Activated CD4-positive, alpha-beta T cell treated with anti-CD3 and anti-CD28 coated beads for 36 hours (primary cell): ENCODE measurements at places on chromosomes 7 and 10. TPM values are rescaled to one million over a fixed set of nuclear protein-coding genes. Genes with fewer than 3 reads are reported as not detected.

DNA sequence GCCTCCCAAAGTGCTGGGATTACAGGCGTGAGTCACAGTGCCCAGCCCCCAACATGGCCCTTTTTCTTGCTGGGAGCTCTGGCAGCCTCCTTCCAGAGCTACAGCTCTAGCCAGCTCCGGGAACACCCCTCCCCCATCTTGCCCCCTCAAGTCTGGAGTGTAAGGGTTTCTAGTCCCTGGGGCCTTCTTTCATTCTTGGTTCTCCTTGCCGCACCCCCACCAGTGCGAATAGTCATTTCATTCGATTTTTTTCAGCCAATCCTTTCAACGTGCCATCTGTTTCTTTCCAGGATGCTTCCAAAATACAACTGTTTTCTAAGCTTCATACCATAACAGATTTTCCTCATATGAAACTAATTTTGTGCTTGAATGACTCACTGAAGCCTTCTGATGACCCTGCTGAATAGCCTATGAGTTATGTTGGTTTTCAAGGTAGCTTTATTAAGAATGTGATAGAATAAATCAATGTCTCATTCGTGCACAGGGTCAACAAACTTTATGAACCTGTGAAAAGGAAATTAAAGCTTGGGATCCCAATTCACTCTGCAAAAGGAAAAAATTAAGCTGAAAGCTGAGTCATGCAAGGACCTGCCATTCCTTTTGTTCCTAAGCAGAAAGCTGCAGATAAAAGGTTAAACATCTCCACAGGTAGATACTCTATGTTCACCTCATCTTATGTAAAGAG, 38.6 kb downstream of the CDC14C start:
- no peak for DNase-seq

Gene TFEC
- not detected for total RNA-seq

Gene UBTD1
- total RNA-seq = 1.4 TPM

GRCh38 chr10:45644527-45644926, 28.0 kb downstream of the ZFAND4 start:
- DNase-seq = no peak

DNA sequence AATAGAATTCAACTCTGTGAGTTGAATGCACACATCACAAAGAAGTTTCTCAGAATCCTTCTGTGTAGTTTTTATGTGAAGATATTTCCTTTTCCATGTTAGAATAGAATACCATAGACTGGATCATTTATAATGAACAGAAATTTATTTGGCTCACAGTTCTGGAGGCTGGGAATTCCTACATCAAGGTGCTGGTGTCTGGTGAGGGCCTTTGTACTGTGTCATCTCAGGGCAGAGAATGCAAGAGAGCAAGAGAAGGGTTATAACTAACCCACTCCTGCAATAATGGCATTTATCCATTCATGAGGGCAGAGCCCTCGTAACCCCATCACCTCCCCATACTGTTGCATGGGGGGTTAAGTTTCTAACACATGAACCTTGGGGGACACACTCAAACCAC, 18.4 kb upstream of the DIP2C start:
- no peak for DNase-seq

Gene CCL24
- not detected for total RNA-seq

DNA sequence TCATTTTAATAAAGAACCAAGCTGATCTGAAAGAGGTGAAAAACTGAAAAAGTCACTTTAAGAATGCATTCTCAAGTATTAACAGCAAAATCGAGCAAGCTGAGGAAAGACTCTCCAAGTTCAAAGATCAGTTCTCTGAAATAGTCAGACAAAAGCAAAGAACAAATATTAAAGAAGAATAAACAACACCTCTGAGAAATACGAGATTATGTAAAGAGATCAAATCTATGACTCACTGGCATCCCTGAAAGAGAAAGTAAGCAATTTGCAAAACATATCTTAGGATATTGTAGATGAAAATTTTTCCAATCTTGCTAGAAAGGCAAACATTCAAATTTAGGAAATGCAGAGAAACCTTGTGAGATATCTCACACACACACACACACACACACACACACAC, 138.4 kb upstream of the HGF start:
- DNase-seq = no peak

Gene SPAM1
- not detected for total RNA-seq

Gene ASB4
- not detected for total RNA-seq
